Activated naive CD8-positive, alpha-beta T cell treated with anti-CD3 and anti-CD28 coated beads, Interleukin-2, amount 10 ng/mL, durations not matched to agents 7 days and 5 days (primary cell): ENCODE measurements at places on chromosomes 16 and 17. TPM values are rescaled to one million over a fixed set of nuclear protein-coding genes. Genes with fewer than 3 reads are reported as not detected.

The ATP1B2 gene
- 0.14 TPM for total RNA-seq

The EPN3 gene
- total RNA-seq = not detected

The CHST5 gene
- total RNA-seq = not detected

The TBCD gene
- 186 TPM for total RNA-seq

The SNN gene
- total RNA-seq = 31.8 TPM

The DNAH2 gene
- total RNA-seq = not detected

The SPATA22 gene
- total RNA-seq = 0.28 TPM
